ENCODE measurements at places on chromosomes 2 and 18.

DNA sequence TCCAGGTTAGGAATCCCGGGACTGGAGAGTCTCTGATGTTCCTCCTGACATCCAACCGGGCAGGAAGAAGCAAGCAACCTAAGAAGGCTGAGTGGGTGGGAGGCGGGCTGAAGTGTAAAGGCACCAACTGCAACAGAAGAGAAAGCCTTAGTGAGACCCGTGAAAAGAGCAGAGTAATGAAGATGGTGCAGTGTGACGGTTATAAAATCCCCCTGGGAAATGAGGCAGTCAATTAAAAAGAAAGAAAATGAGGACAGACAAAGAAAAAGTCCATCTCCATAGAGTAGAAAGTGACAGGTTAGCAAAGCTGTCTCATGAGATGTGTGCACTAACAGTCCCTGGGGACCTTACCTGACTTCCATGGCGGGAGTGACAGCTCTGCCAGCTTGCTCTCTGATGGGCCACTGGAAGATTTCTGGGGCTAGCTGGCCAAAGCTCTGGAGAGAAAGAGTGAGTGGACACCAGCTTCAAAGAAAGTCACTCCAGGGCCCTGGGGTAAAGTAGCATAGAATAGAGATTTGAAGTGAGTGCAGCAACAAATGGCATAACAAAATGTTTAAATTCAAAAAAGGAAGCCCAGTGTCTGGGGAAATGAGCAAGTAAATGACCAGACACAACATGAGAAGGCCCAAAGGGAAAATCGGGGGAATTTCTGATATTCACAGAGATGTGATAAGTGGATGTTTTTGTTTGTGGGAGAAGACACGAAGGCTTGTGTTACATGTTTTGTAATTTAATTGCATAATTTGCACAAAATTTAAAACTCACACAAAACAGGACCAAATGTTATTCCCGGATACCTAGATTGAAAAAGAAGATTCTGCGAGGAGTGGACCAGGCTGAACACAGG is 44.1 kb upstream of the IGFBP2 start:
- no peak for DNase-seq

DNA sequence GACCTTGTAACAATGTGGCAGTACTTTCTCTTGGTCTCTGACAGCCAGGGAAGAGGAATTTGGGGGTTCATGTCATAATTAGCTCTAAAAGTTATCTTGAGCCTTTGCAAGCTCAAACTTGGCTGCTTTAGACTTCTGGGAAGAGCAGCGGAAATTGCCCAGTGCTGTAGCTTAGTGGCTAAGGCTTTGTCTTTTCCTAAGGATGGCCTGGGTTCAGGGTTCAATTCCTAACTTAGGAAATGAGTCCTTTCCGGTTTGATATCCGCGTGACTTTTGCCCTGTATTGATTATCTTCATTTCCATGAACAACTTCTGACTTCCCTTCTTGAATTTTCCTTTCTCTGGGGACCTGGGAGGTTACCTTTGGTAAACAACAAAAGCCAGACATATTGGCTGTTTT is 961.0 kb downstream of the CNTNAP5 start:
- no peak for DNase-seq

DNA sequence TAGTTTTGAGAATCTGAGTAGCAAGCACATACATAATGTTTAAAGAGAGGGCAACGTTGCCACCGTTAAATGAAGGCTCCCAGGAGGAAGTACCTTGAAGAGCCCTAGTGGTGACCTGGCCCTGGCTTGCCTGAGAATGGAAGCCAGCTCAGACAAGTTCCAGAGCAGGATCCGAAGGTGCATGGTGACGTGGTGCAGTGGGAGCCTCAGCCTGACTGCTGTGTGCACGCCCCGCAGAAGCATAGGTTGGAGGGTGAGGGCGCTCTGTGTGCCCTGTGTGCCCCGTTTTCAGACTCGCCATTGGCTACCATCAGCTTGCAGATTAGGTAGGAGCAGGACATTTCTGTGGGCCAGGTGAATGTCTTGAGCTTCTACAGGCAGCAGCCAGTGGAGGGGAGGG is 68.2 kb downstream of the ZNF407 start:
- DNase-seq = no peak

DNA sequence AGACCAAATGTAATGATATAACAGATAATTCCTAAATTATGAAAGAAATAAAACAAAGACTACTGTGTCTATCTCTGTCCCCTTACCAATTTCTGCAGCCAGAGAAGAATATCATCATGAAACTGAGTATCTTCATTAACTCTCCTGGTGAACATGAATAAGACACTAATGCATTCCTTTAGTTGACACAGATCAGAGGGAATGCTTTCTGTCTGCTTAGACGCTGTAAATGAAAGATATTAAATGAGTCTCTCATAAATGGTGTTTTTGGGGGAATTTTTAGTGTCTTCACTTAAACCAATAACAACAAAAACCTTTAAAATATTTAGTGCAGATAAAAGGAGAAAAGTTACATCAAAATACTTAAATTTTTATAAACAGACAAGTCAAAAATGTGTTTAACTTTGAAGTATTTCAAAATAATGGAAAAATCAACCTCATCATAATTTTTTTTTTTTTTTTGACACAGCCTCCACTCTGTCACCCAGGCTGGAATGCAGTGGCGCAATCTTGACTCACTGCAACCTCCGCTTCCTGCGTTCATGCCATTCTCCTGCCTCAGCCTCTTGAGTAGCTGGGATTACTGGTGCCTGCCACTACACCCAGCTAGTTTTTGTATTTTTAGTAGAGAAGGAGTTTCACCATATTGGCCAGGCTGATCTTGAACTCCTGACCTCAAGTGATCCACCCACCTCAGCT is 16.0 kb downstream of the EPG5 start:
- no peak for DNase-seq

- no peak for DNase-seq
These were observed 66.8 kb downstream of the KYNU start for GRCh38 chr2:142944264-142944663.

DNA sequence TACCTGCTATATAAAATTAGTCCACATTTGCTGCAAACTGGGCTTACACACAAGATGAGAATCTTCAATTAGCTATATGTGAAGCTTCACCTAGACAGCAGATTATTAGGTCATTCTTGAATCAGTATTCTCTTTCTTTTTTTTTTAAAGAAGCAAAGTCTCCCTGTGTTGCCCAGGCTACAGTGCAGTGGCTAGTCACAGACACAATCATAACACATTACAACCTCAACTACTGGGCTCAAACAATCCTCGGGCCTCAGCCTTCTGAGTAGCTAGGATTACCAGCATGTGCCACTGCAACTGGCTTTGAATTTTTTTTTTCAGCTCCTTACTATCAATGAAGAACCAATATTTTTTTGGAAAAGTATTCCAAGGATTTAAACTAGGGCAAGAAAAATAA is 30.5 kb downstream of the OLA1 start:
- no peak for DNase-seq

DNA sequence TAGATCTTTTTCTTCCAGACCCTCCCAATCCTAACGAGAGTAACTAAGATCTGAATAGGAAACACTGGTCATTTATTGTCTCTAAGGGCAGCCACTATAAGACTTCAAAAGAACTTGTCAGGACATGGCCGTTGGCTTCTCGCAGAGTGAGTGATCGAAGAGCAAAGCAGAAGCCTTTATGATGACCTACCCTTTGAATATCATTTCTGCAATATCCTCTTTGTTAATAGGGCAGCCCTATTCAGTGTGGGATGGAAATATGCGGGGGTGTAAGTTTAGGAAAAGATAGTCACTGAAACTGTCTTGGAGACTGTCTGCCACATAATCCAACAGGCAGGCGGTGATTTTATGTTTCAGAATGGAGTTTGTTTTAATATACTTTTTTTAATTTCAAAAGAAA is 70.9 kb downstream of the FBXO36 start:
- DNase-seq = no peak

Data from OCI-M1 (cell line).